ENCODE measurements at places on chromosomes 4 and X. TPM values are rescaled to one million over a fixed set of nuclear protein-coding genes. Genes with fewer than 3 reads are reported as not detected.

SLC9B1 gene
- total RNA-seq: 7.2 TPM

BTC gene
- 4.1 TPM for total RNA-seq

DNA sequence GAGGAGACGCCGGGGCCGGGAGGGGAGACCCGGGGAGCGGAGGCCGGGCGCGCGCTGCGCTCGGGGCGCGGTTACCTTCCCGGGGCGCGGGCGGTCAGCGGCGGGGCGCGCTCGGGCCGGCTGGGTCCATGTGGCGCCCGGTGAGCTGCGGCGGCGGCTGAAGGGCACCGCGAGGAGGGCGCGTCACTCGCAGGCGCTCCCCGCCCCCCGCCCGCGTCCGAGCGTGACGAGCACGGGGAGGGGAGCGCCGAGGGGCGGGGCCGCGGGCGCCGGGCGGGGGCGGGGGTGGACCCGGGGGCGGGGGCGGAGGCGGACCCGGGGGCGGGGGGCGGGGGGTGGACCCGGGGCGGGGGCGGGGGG, at the start of gene CPLX1:
CPLX1 (minus strand) TSS at position 159 of the 360 bp plus-strand sequence. CDS start 1,607 bp downstream, outside the sequence.
- DNase-seq: no peak

GRCh38 chr4:155738548-155738947, 20.3 kb upstream of the GUCY1B1 start:
- no peak for DNase-seq

DNA sequence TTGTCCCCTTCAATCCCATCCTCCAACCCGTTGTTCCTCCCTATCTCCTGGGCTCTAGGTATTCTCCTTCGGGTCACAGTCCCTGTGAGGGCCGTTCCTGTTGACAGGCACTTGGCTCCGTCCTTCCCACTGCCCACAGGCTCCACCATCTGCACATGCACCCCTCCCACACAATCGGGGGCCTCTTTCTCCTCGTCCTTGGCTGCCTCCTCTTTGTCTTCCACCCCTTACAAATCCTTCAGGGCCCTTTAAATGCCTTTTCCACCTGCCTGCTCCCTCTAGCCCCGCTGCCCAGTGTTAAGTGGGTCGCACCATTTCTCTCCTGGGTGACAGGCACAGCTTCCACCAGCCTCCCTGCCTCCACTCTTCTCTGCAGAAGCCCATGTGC, 2.7 kb upstream of the AVPR2 start:
- no peak for DNase-seq

DNA sequence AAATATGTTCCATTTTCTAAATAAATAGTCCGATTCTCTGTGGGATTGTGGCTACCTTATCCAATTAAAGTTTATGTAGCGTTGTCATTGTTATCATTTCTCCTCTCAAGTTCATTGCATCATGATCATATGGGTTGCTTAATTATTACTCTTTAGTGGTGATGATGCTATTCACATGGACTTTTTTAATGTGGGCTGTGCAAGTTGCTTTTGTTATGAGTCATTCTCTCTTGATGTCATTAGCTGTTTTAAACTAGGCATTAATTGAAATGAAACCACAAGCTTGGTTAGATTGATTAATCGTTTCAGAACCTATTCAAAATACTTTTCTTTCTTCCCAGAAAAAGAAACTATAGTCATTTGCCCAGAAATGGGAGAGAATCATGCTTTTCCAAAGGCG, 38.2 kb downstream of the NHS start:
- DNase-seq: no peak

DNA sequence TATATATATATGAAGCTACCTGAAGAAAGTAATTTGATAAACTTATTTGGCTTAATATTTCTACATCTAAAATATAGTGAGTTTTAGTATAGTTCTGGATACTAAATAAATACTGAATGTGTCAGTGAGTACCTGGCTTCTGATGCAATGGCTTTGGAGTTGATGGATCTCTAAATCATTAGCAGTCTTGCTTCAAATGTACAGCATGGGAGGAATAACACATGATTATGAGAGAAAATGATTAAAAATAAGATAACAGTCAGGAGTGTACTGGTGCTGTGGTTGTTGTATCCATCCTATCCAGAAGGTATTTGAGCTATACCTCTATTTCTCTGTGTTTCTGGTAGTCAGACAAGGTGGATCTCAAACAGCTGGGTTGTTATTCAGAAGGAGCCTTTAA, 641.3 kb downstream of the TRAM1L1 start:
- DNase-seq: no peak

ARX gene
- 0.10 TPM for total RNA-seq

DNA sequence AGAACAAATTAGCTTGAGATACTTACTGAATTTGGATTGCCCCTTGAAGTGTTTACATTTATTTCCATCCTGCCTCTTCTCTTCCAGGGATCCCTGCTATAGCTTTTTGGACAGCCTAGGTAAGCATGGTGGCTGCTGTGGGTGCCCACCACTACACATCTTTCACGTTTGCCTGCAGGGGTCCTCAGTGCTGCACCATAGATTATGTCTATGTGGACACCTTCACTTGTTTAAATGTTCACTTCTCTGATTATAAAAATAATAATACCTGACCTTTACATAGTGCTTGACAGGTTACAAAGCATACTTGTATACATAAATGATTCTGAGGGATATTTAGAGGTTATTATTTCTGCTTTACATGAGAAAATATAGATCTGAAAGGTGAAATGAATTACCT, 67.9 kb upstream of the SLC4A4 start:
- no peak for DNase-seq

GRCh38 chr4:113159942-113160545, 110.6 kb downstream of the ANK2 start:
- no peak for DNase-seq

- peak; percentile 88 for DNase-seq
These were observed 462.7 kb upstream of the RPS6KA3 start for GRCh38 chrX:20729416-20729815.

DAPP1 gene
- 27.6 TPM for total RNA-seq

DTHD1 gene
- total RNA-seq: 0.39 TPM

- DNase-seq: no peak
These were observed 328.8 kb downstream of the BMPR1B start for GRCh38 chr4:95086551-95086950.

GRCh38 chr4:110589297-110589696, 33.6 kb downstream of the PITX2 start:
- no peak for DNase-seq

DNA sequence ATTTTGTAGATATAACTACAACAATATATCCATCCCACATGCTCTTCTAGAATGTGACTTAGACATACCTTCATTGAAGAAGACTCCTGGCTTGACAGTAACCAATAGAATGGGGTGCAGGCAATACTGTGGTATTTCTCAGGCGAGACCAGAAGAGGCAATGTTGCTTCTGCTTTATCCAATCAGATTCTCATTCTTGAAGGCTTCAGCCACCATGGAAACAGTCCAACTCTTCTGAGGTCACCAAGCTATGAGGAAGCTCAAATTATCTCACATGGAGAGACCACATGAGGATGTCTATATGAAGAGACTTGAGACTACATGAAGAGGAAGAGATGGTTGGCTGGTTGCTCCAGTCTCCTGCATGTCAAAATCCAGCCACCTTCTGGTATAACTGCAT, 469.9 kb downstream of the PCDH10 start:
- no peak for DNase-seq

CCDC160 gene
- total RNA-seq: 0.20 TPM

- DNase-seq: no peak
These were observed 15.0 kb upstream of the DUSP9 start for GRCh38 chrX:153631907-153632594.

CT45A10 gene
- total RNA-seq: not detected

ADGRG2 gene
- 2.4 TPM for total RNA-seq

PSAPL1 gene
- 18.6 TPM for total RNA-seq

SOX3 gene
- total RNA-seq: not detected

DNA sequence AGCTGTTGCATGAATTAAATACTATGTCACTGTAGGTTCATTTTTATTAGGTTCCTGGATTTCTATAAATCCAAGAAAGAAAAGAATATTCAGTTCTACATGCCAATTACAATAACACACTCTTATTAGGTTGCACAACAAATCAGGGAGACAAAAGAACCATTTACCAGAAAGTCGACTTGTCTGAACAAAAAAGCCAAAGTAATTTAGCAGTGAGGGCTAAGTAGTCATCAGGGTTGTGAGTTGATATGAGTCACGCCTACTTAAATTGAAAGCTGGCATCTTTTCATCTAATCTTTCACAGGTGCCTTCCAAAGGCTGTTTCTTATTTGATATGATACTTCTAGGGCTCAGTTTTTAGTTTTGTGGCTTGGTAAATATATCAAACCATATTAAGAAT, 25.4 kb upstream of the GNRHR start:
- no peak for DNase-seq

DNA sequence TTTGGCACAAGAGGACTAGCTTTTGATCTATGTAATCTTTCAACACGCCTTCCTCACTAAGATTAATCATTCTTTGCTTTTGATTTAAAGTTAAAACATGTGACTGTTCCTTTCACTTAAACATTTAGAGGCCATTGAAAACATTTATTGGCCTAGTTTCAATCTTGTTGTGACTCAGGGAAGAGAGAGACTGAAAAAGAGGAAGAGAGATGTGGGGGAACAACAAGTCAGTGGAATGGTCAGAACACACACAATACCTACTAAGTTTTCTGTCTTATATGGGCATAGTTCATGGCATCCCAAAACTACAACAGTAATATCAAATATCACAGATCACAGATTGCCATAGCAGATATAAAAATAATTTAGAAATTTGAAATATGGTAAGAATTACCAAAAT, 812.9 kb upstream of the AGA start:
- no peak for DNase-seq

GRCh38 chrX:33831211-33831610, 300.9 kb downstream of the FAM47A start:
- DNase-seq: no peak

DNA sequence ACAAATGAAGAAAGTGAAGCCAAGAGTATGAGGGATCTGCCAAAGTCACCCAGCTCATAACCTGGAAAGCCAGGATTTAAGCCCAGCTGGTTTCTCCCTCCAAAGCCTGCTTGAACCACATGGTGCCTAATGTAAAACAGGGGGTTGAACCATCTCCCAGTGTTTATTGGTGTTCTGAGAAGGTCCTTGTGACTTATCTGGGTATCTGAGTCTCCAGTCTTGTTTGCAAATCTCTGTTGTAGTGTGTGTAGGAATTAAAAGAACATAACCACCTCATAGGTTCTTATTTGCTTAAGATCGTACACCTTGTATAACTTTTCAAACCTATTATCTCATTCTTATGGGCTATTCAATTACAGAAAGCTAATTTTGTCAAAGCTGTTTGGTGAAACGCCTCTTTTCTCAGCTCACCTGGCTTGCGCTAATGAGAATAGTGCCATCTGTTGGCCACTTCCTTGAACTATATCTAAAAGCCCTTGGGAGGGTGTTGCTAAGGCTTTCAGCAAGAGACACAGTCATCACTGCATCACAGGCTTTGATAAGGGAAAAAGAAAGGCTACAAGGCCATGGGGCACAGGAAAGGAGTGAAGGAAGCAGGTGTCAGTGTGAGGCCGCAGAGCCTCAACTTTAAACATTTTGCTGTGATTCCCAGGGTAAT, 34.0 kb downstream of the ETDB start:
- peak; percentile 2 for DNase-seq

GRCh38 chrX:115357326-115358120, 68.0 kb downstream of the LUZP4 start:
- DNase-seq: no peak

GRCh38 chr4:174358829-174359228, 75.1 kb downstream of the CEP44 start:
- no peak for DNase-seq

- no peak for DNase-seq
These were observed 1538.2 kb downstream of the TECRL start for GRCh38 chr4:62871078-62871477.

BGN gene
- total RNA-seq: 28.1 TPM

DNA sequence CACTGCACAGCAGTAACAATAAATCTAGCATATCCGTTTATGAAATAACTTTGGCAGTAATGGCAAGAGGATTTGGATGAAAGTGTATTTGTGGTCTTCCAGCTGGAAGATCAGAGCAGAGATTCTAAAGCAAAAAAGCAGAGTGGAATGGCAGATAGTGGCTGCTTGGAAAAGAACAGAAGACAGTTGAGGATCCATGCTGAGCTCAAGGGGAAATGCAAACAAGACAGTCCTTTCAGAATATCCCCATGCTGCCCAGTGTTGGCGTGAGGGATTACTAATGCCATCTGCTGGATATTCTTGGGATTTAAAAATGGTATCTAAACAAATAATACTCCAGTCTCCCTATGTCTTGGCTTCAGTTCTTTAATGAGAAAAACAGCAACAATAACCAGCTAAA, 629.1 kb upstream of the ATOH1 start:
- DNase-seq: peak; percentile 44

GRCh38 chrX:40968180-40968579, 117.1 kb upstream of the USP9X start:
- no peak for DNase-seq

- no peak for DNase-seq
These were observed 198.0 kb upstream of the EPHA5 start for GRCh38 chr4:65868096-65868824.

REPS2 gene
- total RNA-seq: 6.9 TPM

PCDH11X gene
- total RNA-seq: 4.1 TPM

SFRP2 gene
- 94.7 TPM for total RNA-seq

DNA sequence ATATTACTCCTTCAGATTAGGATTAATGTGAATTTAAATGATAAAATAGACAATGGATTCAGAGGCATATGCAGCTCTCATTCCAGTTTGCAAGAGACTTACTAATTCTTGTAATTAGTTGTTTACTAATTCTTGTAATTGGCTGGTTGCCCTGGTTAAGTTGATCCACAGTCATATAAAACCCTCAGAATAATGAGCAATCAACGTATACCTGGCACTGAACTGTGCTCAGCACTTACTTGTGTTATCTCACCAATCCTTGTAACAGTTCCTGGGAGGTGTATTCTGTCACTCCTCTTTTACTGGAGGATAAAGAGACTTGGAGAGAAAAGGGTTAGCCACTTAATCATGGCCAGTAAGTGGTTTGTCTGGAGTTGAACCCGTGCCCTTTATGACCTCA, 10.5 kb downstream of the HERC5 start:
- no peak for DNase-seq

DNA sequence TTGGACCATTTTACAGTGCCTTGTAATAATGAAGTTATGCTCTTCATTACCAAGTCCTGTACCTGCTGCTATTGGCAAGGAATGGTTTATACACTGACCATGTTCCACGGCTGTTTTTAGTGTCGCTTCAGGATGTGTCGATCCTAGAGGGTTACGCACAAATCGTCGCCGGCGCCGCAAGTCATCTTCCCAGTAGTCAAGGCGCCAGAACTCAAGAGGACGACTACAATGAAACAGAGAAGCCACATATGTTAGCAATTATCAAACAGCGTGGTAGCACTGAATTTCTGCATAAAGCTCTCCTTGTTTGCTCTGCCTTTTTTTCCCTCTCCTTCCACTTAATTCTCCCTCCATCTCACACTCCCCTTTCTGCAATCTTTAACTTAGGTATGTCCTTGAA, 17.0 kb downstream of the MAB21L2 start:
- peak; percentile 32 for DNase-seq
